ENCODE measurements at places on chromosomes 2 and 18.

DNA sequence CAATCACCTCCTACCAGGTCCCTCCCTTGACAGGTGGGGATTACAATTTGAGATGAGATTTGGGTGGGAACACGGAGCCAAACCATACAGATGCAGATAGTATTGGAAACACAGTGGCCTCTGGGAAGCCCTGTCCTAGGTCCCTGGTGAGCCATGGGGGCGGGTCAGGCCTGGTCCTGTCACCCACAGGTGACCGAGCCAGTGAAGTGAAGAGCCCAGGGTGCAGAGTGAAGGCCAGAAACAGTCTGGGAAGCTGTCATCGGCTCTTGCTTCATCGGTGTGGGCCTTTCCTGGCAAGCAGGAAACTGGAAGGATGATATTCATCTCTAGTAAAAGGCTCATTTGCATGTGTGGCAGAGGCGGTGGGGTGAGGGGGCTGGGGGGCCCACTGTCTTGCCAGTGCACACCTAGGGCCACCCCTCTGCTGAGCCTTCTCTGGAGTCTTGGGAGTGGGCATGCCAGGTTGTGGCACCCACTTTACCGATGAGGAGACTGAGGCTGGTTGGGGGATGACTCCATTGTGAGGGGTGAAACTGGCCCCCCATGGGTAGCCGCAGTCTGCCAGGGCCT lies 290.6 kb downstream of the NDUFA10 start:
- no peak for DNase-seq

DNA sequence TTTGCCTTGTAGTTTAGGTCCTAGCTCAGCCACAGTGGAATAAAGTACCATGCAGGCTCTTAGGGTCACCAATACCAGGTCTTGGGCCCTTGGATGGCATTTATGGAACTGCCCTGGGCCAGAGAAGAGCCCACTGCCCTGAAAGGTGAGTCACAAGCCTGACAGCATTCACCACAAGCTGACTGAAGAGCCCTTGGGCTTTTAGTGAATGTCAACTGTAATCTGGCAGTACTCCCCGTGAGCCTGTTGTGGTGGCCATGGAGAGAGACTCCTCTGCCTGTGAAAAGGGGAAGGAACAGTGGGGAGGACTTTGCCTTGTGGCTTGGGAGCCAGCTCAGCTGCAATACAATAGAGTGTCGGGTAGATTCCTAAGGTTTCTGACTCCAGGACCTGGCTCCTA lies 1389.7 kb downstream of the DSC3 start:
- DNase-seq, result no peak

GRCh38 chr18:79742076-79742475 lies 55.7 kb upstream of the KCNG2 start:
- no peak for DNase-seq

GRCh38 chr2:110682267-110682666 lies 4.4 kb upstream of the BUB1 start:
- no peak for DNase-seq

GRCh38 chr18:46274266-46274665 lies 170.1 kb downstream of the HAUS1 start:
- DNase-seq, result no peak

- peak; percentile 88 for DNase-seq
These were observed at the start of gene SLC1A4 for GRCh38 chr2:64989126-64989981. SLC1A4 (plus strand) TSS chr2:64989399; CDS start chr2:64989644, 245 bp downstream.

- DNase-seq, result no peak
These were observed 121.2 kb upstream of the CXCR4 start for GRCh38 chr2:136239079-136239685.

DNA sequence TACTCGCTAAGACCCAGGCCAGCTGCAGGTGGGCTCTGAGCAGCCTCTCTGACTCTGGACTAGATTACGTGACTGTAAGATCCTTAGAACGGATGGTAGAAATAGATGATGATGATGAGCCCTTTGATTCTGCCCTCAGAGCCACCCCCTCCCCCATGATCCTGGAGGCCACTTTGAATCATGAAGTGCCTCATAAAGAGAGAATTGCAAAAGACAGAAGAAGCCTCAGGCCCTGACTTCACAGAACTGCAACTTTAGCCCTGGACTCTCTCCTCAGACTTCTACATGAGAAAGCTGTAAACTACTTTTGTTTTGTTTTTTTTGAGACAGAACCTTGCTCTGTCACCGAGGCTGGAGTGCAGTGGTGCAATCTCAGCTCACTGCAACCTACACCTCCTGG lies 15.4 kb upstream of the TET3 start:
- no peak for DNase-seq

- peak; percentile 69 for DNase-seq
These were observed 101.4 kb upstream of the RAB6C start for GRCh38 chr2:129877795-129878775.

- DNase-seq, result peak; percentile 71
These were observed 513.0 kb upstream of the MYT1L start for GRCh38 chr2:2843969-2844548.

DNA sequence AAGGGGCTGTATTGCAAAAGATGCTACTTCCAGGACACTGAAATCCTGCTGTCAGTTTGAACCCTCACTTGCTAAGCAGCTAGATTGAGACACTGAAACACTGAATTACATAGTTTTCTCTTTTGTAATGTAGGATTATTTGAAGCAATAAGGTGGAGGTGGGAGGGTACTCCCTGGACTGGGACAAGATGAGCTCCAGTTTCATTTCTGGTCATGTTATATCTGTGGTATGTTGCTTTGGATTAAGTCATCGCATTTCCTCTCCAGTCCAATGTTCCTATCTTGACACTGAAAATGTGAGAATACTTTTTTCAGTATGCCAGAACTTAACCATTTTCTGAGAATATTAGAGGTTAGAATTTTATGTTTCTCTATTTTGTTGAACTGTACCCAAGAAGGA lies 426.2 kb upstream of the MEX3C start:
- no peak for DNase-seq

GRCh38 chr2:11466307-11467128 lies 557 bp upstream of the E2F6 start:
- DNase-seq, result no peak

DNA sequence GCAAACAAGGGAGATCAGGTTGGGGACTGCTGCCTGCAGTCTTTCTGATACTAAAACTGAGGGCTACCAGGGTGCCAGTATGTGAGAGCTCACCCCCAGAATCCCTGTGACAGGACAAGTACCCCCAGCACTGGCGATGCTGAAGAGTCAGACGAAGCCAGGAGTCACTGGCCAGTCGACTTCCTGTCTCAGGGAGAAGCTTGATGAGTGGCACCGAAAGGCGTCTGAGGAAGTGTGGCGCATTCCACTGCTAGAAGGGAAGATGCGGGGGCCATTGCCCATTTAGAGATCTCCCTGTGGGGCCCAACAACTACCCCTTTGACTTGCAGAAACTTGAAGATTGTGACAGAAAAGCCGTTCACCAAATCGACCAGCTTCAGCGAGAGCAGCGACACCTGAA lies 22.0 kb downstream of the MXD1 start:
- DNase-seq, result no peak

Data from H7 (cell line).